ENCODE measurements at places on chromosomes 2 and 18.

- DNase-seq: no peak
These were observed 1.6 kb downstream of the SNED1 start for GRCh38 chr2:240999873-241000541.

DNA sequence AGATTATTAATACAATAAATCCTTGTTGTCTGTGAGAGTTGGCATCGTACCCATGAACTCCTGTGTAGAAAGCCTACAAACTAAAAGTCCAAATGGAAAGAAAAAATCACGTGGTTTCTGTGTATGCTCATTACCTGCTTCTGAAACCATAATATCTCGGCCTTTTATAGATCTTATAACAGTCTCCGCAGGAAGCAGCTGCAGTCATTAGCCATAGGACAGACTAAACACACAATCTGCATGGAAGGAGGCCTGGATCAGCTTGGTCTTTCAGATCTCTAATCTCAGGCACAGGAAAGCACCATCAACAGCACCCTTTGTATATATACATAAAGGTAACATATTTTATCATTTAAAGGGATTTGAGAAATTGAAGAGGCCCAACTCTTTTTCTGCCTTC, 508.9 kb upstream of the TCF4 start:
- no peak for DNase-seq

- no peak for DNase-seq
These were observed 110.8 kb upstream of the KCNJ3 start for GRCh38 chr2:154587739-154588138.

GRCh38 chr2:189165656-189166380, 13.7 kb downstream of the COL5A2 start:
- DNase-seq: no peak

GRCh38 chr2:231037202-231037730, at the start of gene C2orf72:
Gene C2orf72 (plus strand): TSS chr2:231037523. CDS start chr2:231037566, 43 bp downstream.
- DNase-seq: no peak

- DNase-seq: no peak
These were observed 909 bp downstream of the NFATC1 start for GRCh38 chr18:79396431-79397246.

DNA sequence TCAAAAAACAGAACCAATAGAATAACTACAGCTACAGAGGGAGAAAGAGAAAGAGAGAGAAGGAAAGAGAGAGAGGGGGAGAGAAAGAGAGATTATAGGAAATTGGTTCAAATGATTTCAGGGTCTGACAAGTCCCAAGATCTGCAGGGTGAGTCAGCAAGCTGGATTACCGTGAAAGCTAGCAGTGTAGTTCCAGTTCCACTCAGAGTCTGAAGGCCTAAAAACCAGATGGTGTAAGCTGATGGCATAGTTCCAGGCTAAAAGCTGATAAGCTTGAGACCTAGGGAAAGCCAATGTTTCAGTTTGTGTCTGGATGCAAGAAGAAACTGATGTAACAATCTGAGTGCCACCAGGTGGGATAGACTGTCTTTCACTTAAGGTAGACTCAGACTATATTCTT, 397.7 kb downstream of the TRIB2 start:
- DNase-seq: no peak

Data from CD4-positive, alpha-beta T cell treated with Interleukin-2 at 100 ng/mL for 4 hours (primary cell).